Activated CD4-positive, CD25-positive, alpha-beta regulatory T cell treated with anti-CD3 and anti-CD28 coated beads, Interleukin-2, amount 50 U/mL, for 24 hours (primary cell): ENCODE measurements at places on chromosomes 1 and 21.
A peak's percentile ranks its signal among the peaks of the same experiment; 100 is the strongest.

GRCh38 chr1:244162786-244163530 lies 111.9 kb downstream of the ZBTB18 start:
- ATAC-seq, result no peak

GRCh38 chr1:20896826-20897225 lies 109.7 kb upstream of the HP1BP3 start:
- no peak for ATAC-seq

- ATAC-seq, result no peak
Observed at GRCh38 chr1:200369131-200369530, 40.7 kb downstream of the ZNF281 start.

- ATAC-seq, result no peak
Observed at GRCh38 chr1:75310067-75310466, 175.9 kb downstream of the LHX8 start.

- ATAC-seq, result no peak
Observed at GRCh38 chr1:77349275-77349674, 67.5 kb downstream of the AK5 start.

GRCh38 chr1:183590244-183591191 lies at the start of gene NCF2:
Gene NCF2, minus strand, starts transcription at chr1:183590459. Its CDS starts 130 bp downstream, at chr1:183590329.
- peak; percentile 78 for ATAC-seq

- ATAC-seq, result no peak
Observed at GRCh38 chr1:43584204-43584603, 53.5 kb downstream of the PTPRF start.

- no peak for ATAC-seq
Observed at GRCh38 chr1:240385985-240386978, 225.7 kb downstream of the GREM2 start.

- no peak for ATAC-seq
Observed at GRCh38 chr1:204414016-204414415, 2.4 kb upstream of the PPP1R15B start.

DNA sequence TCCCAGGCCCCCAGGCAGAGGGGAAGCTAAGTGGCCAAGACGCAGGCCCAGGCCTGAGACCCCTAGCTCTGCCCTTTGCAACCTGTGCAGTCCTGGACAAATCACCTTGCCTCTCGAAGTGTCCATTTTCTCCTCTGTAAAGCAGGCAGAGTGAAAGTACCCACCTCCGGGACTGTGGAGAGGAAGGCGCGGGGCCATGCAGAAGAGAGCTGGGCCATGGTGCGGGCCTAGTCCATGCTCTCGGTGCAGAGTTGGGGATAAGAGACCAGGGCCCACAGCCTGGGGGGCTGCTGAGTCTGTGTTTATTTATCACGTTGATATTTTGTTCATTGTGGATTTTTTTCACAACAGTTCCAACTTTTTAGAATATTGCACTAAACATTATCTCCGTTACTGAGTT lies 160.2 kb upstream of the VAMP3 start:
- ATAC-seq, result no peak
